Calu3 (cell line): ENCODE measurements at places on chromosomes 5 and 9. TPM values are rescaled to one million over a fixed set of nuclear protein-coding genes. Genes with fewer than 3 reads are reported as not detected.

DNAH5 gene
- total RNA-seq, result 4.2 and 5.8 TPM in 2 replicates

SLC26A2 gene
- total RNA-seq, result 17.3 and 34.6 TPM in 2 replicates

PIP5KL1 gene
- 0.17 and 1.1 TPM in 2 replicates for total RNA-seq

SLC6A18 gene
- not detected in 2 replicates for total RNA-seq

ZFP2 gene
- total RNA-seq, result 0.33 and 0.34 TPM in 2 replicates
